ENCODE measurements at places on chromosomes 16 and 17.

- no peak for DNase-seq
These were observed 34.3 kb downstream of the HEATR3 start for GRCh38 chr16:50099957-50100648.

- DNase-seq = peak; percentile 2
These were observed 454 bp downstream of the CCDC40 start for GRCh38 chr17:80036715-80037477.

- DNase-seq = peak; percentile 29
These were observed at the start of gene NGFR for GRCh38 chr17:49494986-49495841. TSS of gene NGFR (plus strand) at chr17:49495293. CDS start at chr17:49495418, 125 bp downstream.

DNA sequence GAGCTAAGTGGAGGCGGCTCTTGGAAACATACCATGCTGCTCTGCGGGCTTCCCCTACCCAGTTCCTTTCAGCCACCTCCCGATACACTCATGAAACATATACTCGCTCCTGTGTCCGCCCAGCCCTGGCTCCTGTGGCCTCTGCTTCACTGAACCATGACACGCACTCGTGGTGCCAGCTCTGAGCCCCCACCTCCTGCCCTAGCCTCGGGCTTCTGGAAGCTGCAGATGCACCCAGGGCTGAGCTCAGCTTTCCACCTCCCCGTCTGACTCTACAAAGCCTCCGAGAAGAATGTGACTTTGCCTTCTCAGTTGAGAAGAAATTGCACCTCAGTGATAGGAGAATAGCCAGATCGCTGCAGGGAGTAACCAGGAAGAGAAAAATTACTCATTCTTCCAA, 11.0 kb downstream of the CALB2 start:
- DNase-seq = no peak

DNA sequence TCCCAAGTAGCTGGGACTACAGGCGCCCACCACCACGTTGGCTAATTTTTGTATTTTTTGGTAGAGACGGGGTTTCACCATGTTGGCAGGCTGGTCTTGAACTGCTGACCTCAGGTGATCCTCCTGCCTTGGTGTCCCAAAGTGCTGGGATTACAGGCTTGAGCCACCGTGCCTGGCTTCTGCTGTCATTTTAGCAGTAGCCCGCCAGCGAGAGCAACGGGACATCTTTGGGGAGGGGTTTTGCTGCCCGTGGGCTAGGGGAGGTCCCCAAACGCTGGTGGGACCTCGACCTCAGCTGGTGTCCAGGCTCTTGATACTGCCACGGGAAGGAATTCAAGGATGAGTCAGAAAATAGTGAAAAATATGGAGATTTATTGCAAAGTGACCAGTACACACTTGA, 108.1 kb upstream of the CACNG5 start:
- no peak for DNase-seq

DNA sequence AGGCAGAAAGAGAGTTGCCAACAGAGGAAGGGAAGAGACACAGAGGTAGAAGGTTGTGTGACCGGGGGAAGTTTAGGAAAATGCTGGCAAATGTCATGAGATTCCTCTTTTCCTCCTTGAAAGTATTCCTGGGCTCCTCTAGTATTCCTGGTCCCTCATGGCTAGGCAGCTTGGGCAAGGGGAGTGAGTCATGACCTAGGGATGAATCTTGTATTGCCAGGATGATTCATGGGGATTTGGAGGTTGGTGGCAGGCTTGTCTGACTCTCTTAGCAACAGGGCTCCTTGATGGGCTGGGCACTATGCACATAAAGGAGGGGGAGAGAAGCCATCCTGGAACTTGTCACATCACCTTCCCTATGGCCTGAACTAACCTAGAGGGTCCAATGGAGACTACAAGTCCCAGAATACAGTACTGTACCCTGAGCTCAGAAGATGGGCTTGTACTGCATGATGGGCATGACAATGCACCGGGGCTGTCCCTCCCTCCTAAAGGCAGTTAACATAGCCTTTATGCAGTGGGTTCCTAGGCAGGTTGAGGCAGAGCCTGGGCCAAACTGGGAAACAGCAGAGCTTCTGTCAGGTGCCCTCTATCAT, 2.1 kb upstream of the SEZ6 start:
- DNase-seq = no peak

DNA sequence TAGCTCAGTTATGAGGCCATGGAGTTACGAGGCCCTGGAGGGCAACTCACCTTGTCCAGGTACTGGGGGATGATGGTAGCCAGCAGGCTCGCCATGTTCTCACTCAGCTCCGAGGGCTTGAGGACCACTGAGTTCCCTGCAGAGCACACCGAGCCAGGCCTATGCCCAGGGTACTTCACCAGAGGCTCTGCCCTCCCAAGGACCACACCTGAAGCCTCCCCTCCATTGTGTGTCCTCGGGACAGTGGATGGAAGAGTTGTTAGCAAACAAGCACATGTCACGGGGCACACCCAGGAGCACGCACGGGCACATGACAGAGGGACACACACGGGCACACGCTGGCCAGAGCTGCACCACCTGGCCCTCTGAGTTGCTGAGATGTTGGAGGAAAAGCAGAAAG, 5.6 kb downstream of the ALDH3A1 start:
- no peak for DNase-seq

GRCh38 chr17:42436391-42436790, 13.3 kb upstream of the CAVIN1 start:
- DNase-seq = no peak

- no peak for DNase-seq
These were observed 6.1 kb downstream of the ACACA start for GRCh38 chr17:37400505-37400904.

DNA sequence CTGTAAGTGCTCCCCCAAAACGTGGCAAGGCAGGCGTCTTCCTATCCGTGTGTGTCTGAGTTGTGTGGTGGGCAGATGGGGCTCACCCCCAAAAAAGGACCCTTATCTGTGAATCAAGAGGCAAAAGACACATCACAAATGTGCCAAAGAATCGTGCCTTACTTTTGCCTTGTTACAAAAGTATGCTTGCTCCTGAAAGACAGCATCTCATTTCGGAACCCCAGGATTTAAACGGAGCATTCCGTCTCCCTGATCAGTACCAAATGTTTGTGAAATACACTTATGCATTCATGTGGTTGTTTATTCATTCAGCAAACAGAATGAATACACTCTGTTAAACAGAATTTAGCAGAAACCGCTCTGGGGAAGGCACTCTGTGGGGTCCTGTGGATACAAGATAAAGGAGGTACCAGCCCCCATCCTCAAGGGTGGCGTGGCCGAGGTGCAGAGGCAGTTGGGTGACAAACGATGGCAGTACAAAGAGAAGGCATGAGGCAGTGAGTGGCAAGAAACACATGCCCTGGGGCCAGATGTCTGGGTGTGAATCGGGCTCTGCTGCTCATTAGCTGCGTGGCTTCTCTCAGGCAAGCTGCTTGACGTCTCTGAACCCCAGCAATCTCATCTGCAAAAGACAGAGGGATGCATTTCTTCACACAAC, 654 bp downstream of the WFDC1 start:
- DNase-seq = no peak

- no peak for DNase-seq
These were observed 68.8 kb downstream of the ITFG1 start for GRCh38 chr16:47392081-47392480.

DNA sequence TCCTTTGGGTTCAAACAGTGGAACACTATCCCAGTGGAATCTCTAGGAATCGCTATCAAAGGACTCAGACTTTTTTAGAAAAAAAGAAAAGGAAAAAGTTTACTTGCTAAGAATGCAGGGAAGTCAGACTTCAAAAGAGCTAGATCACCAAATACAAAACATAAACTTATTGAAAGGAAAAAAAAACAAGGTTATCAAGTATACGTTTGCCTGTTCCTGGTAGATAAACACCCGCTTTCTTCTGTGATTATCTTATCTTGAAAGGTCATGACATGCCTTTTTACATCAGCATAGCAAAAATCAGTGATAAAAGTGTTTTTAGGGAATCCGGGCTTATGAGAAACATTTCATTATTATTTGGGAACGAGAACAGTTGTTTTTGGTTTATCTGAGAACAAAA, 129.3 kb upstream of the TMEM97 start:
- no peak for DNase-seq

DNA sequence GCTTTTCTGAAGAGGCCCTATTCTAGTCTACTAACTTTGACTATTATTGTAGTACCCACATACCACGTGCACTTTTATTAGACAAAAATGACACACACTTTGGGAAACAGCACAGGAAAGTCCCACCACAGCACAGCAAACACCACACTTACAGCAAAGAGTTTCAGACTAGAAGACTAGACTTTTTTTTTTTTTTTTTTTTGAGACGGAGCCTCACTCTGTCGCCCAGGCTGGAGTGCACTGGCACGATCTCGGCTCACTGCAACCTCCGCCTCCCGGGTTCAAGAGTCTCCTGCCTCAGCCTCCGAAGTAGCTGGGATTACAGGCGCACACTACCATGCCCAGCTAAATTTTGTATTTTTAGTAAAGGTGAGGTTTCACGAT, 20.1 kb downstream of the YWHAE start:
- no peak for DNase-seq

DNA sequence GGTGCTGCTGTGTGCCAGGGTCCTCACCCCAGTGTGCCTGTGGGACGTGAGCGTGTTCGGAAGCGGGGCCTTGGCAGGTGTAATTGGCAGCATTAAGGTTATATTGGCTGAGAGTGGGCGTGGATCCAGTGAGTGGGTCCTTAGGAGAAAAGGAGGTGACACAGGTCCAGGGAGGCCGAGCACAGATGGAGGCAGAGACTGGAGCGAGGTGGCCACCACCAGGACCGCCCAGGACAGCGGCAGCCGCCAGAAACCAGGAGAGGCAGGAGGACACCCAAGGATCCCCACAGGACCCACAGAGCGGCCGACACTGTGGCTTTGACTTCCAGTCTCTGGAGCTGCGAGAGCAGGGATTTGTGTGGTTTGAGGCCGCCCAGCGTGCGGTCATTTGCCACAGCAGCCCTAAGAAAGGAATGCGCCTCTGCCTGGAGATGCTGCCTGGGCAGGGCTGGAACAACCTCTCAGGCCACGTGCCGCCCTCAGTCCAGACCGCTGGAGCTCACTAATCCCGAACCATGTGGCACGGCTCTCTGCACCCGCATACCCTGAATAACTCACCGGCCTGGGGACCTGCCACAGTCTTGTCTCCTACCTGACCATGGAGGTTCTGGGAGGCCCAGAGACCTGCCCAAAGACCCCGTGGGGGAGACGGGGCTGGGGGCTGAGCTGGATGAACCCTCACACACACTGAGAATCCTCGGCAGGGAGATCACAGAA, 45.4 kb downstream of the SOX8 start:
- DNase-seq = no peak

DNA sequence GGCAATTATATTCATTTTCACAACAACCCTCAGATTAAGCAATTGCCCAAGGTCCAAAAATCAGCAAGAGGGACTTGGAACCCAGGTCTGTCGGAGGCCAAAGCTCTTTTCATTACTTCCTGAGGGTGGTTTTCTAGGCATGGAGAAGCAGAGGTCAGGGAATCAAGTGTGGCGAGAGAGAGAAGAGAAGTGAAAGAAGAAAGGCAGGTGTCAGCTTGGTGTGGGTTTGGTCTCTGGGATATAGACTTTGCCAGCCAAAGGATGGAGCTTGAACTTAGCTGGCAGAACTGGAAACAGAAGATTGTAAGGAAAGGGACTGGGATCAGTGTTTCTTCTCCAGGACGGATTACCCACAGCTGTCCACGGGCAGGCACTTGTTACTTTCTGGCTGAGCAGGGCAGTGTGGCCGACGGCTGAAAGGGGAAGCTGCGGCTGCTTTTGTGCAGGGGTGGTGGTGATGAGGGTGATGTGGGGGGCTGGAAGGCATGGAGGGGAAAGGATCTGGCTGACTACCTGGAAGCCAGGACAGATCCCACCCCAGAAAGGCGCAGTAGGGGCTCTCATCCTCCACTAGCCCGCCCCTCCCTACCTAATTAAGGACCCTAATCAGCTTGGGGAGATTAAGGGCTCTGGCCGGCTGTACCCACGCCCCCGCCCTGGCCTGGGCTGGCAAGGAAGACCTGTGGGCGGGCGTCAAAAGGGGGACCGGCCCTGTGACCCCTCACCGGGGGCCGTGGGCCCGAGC, at the start of gene GUCY2D:
Gene GUCY2D, plus strand, starts transcription at position 640 of the 745 bp plus-strand sequence. CDS start 433 bp downstream, outside the sequence.
- no peak for DNase-seq

DNA sequence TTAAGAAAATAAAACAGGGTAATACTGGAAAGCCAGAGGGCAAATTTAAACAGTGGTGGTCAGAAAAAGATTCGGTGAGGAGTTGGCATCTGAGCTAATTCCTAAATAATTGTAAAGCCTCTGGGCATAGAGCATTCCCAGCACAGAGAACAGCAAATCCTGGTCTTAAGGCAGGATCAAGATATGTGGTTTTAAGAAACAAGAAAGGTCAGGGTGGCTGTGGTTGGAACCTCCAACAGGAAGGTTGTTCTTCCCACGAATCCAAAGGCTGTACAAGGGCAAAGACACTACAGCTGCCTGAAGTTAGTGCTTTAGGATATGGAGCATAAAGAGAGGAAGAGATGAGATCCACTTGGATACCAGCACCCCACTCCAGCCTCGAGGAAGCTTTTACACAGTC, 114.6 kb downstream of the ZNF18 start:
- no peak for DNase-seq

DNA sequence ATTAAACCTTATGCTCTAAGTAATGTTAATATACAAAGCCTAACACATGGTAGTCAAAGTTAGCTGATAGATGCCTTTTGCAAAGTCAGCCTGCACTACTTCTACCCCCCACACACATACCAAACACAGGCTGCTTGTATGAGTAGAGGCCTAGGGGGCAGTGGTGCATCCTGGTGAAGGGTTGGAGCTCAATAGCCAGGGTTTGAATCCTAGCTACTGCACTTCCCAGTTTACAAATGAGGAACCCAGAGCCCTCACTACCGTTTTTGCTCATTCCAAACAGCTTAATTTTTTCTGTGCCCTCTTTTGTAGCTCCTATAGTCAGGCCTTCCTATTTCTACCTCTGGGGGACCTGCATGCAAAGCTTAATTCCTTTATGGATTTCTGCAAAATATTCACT, 18.9 kb upstream of the HYDIN start:
- no peak for DNase-seq

GRCh38 chr17:45289301-45290268, 27.2 kb downstream of the MAP3K14 start:
- no peak for DNase-seq

DNA sequence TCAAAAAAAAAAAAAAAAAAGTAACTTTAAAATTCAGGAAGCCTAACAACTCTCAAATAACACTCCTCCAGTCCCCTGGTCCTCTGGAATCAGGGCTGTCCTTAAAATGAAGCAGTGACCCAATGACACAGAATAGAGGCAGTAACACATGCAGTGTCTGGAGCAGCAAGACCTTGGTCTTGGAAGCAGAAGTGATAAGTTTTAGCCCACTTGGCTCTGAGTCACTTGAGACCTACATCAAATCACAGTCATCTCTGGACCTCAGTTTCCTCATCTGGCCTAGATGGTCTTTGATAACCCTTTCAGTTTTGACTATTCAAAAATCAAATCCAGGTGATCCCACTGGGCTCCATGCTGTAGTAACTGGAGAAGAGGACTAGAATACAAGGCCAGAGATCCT, 39.0 kb downstream of the LYRM1 start:
- no peak for DNase-seq

GRCh38 chr16:3646348-3646920, 8.1 kb upstream of the DNASE1 start:
- no peak for DNase-seq

- DNase-seq = no peak
These were observed 12.3 kb downstream of the ENPP7 start for GRCh38 chr17:79742951-79743476.

- DNase-seq = no peak
These were observed 16.9 kb upstream of the USP22 start for GRCh38 chr17:21059761-21060160.
